ENCODE measurements at places on chromosomes 1 and 21.

DNA sequence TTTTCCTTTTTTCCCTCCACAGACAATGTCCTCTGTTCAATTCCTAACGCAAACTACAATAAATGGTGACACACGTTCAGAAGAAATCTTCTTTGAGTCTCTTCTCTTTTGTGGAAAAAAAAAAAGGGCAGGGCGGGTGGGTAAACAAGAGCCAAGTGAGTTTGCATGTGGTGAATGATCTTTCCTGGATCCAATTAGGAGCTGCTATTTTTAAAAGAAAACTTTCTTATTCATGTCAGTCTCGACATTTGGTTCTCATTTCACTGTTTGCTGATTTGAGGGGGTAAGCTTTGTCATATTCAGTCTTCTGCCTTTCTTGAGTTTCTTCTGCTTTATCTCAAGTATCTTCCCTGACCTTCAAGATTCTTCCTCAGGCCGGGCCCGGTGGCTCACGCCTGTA is 29.2 kb upstream of the KIF1B start:
- no peak for DNase-seq

GRCh38 chr21:33924766-33925100 is 9.1 kb upstream of the ATP5PO start:
- DNase-seq, result no peak

GRCh38 chr1:67788238-67788790 is 45.0 kb downstream of the GNG12 start:
- no peak for DNase-seq

DNA sequence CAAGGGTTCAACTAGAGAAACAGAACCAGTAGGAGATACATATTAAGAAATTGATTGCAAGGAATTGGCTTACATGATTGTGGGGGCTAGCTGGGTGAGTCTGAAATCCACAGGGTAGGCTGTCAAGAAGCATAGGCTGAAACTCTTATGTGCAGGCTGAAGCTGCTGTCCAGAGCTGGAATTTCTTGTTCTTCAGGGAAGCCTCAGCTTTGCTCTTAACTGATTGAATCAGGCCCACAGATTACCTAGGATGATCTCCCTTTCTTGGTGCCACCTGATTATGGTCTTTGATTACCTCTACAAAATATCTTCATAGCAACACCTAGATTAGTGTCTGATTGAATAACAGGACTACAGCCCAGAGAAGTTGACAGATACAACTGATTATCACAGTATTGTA is 22.5 kb upstream of the FRRS1 start:
- DNase-seq, result no peak

- DNase-seq, result no peak
These were observed 67.6 kb upstream of the NEK2 start for GRCh38 chr1:211742889-211743529.

GRCh38 chr1:37487619-37487984 is 13.2 kb downstream of the ZC3H12A start:
- DNase-seq, result no peak

GRCh38 chr1:77218477-77219165 is 609 bp downstream of the PIGK start:
- no peak for DNase-seq

- DNase-seq, result no peak
These were observed 2.3 kb downstream of the SRSF10 start for GRCh38 chr1:23977854-23978191.

GRCh38 chr21:43717967-43718871 is 710 bp upstream of the PDXK start:
- no peak for DNase-seq

DNA sequence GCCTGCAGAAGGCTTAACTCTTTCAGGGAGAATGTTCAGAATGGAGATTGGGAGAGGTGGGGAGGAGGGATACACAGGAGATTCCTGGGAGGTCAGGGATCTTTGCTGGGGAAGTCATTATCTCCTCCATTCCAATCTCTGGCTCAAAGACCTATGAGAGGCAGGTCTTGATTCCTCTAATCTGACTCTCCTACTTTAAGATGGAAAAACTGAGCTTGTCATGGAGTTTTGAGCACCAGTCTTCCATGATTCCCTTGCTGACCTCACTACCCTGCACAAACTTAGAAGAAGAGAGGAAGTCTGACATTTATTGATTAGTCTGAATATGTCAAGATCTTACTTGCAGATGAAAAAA is 41.5 kb upstream of the SYNC start:
- DNase-seq, result no peak

DNA sequence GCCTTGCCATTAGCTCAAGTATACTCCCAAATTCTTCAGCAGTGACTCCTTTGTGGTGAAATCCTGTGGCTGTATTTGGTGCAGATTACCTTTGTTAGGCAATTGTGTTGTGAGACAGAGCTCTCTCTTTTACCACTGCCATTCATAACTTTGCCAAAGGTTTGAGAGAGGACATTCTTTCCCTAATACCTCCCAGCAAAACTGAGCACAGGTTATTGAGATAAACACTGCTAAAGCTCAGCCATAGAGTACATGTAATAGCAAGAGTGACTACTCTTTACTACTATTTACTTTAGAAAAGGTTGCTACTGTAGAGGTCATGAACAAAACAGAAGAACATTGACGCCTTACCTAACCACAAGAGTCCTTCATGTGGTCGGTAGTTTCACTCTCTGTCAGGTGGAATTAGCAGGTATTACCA is 514.0 kb upstream of the ADAMTS5 start:
- DNase-seq, result no peak

GRCh38 chr1:6172549-6172948 is 7.6 kb downstream of the CHD5 start:
- no peak for DNase-seq

DNA sequence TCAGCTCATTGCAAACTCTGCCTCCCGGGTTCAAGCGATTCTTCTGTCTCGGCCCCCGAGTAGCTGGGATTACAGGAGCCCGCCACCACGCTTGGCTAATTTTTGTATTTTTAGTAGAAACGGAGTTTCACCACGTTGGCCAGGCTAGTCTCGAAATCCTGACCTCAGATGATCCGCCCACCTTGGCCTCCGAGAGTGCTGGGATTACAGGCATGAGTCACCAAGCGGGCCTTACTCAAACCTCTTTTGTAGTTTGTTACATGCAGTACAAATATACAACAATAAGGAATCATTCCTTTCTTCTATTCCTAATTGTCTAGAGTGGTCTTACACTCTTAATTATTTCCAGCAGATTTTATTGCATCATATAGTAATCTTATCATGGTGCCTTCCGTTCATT is 16.6 kb downstream of the SPATA17 start:
- no peak for DNase-seq

DNA sequence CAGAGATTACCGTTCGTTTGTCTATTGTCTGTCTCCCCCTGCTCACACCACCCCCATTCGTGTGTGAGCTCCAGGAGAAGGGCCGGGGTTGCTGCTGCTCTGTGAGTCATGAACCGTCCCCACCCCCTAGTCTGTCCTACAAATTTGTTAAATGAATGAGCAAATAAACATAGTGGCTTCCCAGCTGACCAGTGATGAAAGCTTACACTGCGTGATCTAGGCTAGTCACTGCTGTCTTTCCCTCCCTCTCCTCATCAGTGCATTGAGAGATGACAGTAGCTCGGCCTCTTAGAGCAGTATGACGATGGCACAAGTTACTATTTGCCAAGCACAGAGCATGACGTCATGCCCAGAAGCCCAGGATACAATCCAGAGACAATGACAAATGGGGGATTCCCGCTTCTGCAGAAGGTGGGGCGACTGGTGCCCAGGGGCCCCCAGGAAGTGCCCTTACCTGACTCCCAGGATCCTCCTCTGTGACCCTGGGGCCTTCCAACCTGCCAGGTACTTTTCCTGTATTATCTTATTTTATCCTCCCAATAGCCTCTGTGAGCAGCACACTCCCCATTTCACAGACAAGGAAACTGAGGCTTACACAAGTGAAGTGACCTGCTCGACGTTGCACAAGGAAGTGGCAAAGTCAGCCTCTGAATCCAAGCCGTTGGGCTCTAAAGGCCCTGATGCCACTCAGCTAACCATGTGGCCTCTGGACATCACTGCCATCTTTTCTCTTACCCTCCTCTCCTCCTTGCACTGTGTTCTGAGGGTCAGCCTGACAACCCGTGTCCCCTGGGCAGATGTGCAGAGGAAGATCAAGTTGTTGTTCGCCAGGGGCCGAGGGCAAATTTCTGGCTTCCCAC is 8.6 kb upstream of the EPHA2 start:
- DNase-seq, result no peak

GRCh38 chr1:54567961-54568360 is 19.9 kb downstream of the ACOT11 start:
- DNase-seq, result no peak

- DNase-seq, result no peak
These were observed 288.3 kb upstream of the SGIP1 start for GRCh38 chr1:66245691-66246090.

DNA sequence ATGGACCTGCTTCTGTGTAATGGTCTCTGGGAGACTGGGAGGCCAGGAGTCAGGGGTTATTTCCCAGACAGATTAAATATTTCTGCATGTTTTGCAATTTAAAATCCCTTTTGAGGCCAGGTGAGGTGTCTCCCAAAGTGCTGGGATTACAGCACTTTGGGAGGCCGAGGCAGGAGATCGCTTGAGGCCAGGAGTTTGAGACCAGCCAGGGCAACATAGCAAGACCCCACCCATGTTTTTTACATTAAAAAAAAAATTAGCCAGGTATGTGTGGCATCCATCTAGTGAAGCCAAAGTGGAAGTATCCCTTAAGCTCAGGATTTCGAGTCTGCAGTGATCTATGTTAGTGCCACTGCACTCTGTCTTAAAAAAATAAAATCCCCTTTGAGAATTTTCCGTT is 34.1 kb downstream of the ECHDC2 start:
- no peak for DNase-seq

GRCh38 chr1:15320267-15320666 is 73.2 kb downstream of the FHAD1 start:
- no peak for DNase-seq

DNA sequence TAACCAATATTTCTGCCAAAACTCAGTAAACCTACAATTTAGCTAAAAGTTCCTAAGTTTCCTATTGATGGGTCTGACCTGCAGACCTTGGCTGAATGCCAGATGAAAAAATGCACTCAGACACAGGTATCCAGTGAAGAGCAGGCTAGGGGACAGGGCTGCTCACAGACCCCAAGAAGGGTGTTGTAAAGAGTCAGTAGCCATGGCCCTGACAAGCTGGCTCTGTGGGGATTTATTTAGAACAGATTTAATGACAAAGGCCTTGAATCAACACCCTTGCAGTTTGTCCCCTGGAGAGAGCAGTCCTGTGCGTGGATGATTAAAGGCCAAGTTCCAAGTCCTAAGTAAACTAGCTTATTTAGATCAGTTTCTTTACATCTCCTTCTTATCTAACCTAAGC is 1243.2 kb upstream of the ADGRL4 start:
- no peak for DNase-seq

GRCh38 chr1:32066489-32066873 is 6.3 kb upstream of the TMEM39B start:
- DNase-seq, result peak; percentile 31

DNA sequence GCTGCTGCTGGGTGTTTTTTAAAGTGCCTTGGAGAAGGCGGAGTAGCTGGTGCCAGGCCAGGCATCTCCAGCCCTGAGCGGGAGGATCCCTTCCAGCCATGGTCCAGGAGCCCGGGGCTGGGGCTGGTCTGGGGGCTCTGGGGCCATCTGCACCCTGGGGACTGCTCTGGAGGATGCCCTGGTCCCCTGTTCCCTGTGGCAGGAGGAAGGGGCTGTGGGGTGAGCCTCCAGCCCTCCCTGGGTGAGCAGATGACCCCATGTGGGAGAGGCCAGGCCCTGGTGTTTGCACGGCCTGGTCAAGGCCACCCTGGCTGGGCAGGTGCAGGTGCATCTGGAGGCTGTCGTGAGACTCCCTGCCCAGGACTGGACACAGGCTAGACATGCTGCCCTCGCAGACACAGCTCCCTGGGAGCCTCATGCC is 56.7 kb downstream of the SLX9 start:
- no peak for DNase-seq

DNA sequence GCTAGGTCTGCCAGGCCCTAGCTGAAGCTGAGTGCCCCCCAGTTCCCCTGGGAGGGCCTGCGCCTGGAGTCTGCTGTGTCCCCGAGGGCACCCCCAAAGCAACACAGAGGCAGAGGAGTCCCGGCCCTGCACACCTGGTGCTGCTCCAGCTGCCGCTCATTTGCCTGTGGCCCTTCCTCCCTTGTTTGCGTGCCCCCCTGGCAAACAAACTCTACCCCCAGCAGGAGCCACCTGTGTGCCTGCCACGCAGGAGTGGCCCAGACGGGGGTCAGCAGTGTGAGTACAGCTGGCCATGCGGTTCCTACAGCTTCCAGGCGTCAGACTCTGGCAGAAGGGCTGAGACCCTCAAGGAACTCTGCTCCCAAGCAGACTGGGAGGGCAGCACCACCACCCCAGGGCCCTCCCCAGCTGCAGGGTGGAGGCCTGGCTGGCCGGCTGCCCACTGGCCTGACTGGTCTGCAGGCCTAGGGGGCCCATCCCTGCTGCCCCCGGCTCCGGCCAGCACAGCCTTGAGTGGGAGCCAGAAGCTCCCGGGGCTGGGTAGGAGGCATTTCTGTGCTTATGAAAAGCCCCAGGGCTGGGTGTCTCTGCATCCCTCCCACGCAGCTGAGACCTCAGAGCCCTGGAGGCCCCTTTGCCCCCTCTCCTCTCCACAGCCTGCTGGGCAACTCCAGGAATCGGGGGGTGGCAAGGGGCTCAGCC is 563 bp upstream of the TAS1R3 start:
- no peak for DNase-seq

DNA sequence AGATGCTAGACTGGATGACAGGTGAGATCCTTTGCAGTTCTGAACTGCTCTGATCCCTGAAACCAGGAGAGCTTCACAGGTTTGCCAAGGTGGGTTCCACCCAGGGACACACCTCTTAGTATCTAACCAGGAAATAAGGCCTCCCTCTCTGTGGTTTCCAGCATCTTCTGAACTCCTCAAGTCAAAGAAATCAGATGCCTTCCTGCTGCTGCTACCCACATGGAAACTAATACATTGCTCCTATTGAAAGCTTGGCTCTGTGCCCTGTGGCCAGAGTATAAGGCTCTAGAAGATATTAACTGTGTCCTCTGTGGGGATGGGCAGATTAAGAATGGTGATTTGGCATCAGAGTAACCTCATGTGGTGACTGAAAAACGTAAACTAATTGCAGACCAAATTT is 75.0 kb upstream of the MRPS6 start:
- no peak for DNase-seq

DNA sequence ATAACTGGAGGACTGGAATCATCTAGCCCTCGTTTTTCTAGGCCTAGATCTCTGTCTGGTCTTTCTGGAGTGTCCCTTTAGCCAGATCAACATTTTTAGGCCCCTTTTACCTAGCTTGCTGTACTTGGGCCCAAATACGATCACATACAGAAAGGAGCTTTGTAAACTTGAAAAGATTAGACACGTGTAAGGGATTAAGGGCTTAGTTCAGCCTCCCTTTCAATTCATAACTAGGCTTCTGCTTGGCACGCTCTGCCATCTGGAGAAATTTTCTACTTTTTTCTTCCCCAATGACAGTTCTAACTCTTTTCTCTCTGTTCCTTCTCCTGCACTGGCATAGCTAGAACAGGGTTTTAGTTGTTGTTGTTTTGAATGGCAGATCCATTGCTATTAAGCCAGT is 153.3 kb upstream of the BEND5 start:
- DNase-seq, result no peak

- no peak for DNase-seq
These were observed 183.6 kb upstream of the RAB4A start for GRCh38 chr1:229087339-229087738.

Data from CMK (cell line).